Fibroblast of skin of right biceps (primary cell): ENCODE measurements at places on chromosomes 16 and 17.
A peak's percentile ranks its signal among the peaks of the same experiment; 100 is the strongest.

DNA sequence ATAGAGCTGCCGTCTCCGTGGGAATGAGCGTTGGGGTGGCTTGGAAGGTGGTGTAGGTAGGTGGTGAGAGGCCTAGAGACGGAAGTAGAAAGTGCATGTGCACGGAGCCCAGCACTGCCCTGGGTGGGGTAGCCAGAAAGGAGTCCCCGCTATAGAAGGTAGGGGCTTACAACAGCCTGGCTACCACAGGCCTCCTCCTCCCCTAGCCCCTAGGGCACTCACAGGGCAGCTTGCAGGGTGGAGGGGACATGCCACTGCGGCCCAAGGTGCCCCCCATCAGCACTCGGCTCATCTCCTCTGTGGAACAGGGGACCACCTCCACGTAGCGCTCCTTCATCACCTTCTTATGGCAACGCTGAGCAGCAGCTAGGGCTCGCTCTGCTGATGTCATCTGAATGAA lies 5.0 kb downstream of the ESRP2 start:
- no peak for DNase-seq

- peak; percentile 39 for DNase-seq
Observed at GRCh38 chr17:75878174-75878998, at the start of gene TRIM47. Gene TRIM47 (minus strand): TSS chr17:75878581. CDS start chr17:75878548, 33 bp downstream.

GRCh38 chr16:86911437-86911958 lies 333.1 kb downstream of the FOXL1 start:
- no peak for DNase-seq

GRCh38 chr17:15516150-15516549 lies 47.1 kb downstream of the TVP23C start:
- DNase-seq = peak; percentile 59

- DNase-seq = no peak
Observed at GRCh38 chr17:1462164-1463112, 6.4 kb upstream of the CRK start.

GRCh38 chr17:17416400-17417360 lies 60.1 kb upstream of the MED9 start:
- peak; percentile 63 for DNase-seq

GRCh38 chr17:50421308-50422051 lies 4.5 kb upstream of the ACSF2 start:
- peak; percentile 44 for DNase-seq
